ENCODE measurements at places on chromosomes 3 and 15.

- no peak for DNase-seq
Measured at GRCh38 chr3:17747890-17748247, 5.4 kb upstream of the TBC1D5 start.

GRCh38 chr3:178231645-178232044, 304.6 kb upstream of the KCNMB2 start:
- no peak for DNase-seq

GRCh38 chr3:156507285-156507684, 47.6 kb downstream of the SSR3 start:
- no peak for DNase-seq

DNA sequence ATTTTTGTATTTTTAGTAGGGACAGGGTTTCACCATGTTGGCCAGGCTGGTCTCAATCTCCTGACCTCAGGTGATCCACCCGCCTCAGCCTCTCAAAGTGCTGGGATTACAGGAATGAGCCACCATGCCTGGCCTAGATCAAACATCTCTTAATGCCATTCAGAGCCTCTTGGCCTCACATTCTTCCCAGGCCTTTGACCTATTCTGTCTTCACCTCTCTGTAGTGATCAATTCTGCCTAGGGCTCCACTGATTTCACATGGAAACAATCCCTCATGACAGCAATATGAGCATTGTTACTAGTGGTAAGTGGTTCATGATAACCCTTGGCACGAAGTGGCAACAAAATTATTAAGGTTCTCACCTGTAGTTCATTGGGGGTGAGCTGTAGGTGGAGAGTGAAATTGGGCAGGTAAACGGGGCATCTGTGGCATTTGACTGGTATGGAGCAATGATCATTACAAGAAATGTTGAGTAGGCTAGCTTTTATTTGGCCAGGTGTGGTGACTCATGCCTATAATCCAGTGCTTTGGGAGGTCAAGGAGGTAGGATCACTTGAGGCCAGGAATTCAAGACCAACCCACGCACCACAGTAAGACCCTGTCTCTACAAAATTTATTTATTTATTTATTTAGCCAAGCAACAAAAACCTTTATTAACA, 4.8 kb upstream of the ARPIN start:
- DNase-seq = no peak

DNA sequence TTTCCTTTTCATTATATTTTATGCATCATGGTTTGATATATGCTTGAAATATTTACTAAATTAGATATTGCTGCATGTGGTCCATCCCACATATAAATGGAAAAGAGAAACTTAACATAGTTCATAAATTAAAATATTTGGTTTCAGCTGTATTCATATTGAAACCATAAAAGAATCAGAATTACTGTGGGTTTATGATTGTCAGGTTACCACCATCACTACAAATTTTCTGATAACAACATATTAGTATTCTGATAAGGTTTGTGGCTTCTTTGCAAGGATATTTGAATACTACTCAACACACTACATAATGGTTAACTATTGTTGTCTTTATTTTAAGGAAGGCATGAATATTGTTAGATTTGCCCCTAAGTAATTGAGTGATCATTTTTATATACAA, 235.5 kb downstream of the UBE2E2 start:
- DNase-seq = no peak

- no peak for DNase-seq
Measured at GRCh38 chr3:159616234-159616825, 372.3 kb upstream of the IL12A start.

- DNase-seq = no peak
Measured at GRCh38 chr15:101035611-101036010, 116.5 kb downstream of the LRRK1 start.

DNA sequence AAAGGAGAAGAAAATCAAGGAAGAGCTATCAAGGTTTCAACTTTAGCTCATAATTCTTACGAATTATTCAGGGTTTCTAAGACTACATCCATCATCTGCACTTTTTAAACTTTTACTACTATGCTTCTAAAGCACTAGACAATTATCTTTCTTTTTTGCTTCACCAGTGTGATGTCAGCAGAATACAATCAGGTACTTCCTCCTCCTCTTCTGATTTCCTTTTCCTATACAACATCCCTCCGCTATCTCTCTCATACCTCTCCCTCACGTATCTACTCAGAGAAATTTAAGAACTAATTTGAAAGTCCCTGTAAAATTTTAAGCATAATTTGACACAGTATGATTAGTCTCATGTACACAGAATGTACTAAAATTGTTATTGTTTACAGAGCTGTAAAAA, 47.3 kb upstream of the USP50 start:
- no peak for DNase-seq

GRCh38 chr3:166955201-166955939, 424.7 kb downstream of the ZBBX start:
- DNase-seq = no peak
